ENCODE measurements at places on chromosomes 4 and X.

DNA sequence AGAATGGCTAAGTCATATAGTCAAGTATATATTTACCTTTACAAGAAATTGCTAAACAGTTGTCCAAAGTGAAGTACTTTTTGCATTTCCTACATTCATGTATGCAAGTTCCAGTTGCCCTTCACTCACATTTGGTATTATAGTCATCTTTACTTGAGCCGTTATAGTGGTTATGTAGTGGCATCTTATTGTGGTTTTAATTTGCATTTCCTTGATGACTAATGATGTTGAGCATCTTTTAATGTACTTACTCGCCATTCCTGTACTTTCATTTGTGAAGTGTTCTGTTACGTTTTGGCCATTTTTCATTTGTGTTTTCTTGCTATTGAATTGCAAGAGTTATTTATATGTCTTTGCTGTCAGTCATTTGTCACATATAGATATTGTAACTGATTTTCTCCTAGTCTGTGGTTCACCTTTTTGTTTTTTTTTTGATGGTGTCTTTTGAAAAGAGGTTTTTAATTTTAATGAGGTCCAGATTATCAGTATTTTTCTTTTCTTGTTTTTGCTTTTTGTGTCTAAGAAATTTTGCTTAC lies 27.6 kb downstream of the ARFIP1 start:
- no peak for DNase-seq

- DNase-seq, result no peak
Measured at GRCh38 chrX:35826503-35826902, 28.4 kb downstream of the MAGEB16 start.

- DNase-seq, result no peak
Measured at GRCh38 chr4:62263454-62263853, 1063.3 kb downstream of the ADGRL3 start.

DNA sequence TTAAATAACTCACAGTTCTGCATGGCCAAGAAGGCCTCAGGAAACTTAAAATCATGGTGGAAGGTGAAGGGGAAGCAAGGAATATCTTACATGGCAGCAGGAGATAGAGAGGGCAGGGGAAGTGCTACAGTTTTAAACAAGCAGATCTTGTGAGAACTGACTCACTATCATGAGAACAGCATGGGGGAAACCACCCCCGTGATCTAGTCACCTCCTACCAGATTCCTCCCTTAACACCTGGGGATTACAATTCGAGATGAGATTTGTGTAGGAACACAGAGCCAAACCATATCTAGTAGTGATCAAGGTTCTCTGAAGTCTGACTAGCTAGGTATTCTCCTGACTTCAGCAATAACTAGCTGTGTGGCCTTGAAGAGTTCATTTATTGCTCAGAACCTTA lies 56.0 kb downstream of the BANK1 start:
- no peak for DNase-seq

DNA sequence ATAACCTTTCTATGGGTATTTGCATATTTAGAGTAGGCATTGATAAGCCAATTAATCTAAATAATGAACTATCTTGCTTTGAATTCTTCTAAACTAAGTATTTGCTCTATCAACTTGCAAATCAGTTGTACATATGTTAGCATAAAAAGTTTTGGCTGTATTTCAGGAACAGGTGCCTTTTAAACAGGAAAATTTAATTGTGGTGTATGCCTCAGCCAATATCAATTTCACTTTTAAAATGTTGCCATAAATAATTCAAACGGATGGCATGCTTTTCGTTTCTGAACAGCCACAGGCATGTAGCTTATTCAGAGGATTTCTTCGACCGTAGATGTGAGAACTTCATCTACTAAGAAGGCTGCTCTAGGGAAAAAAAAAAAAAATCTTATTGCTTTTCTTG lies 99.9 kb downstream of the DCLK2 start:
- DNase-seq, result no peak

DNA sequence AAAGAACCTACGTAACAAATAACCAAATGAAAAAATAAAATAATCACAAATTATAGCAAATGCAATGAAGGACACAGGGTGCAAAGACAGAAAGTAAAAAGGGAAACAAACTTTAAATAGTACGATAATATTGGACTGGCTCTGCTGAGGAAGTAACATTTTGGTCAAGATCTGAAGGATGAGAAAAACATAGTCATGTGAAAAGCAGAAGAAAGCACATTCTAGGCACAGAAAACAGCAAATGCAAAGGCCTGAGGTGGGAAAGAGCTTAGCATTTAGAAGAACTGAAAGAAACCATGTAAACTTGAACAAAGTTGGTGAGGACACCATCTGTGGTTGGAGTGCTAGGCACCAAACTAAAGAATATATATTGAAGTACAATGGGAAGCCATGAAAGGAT lies 111.2 kb downstream of the PPP3CA start:
- DNase-seq, result no peak

- no peak for DNase-seq
Measured at GRCh38 chrX:52979993-52980392, 21.7 kb upstream of the FAM156A start.

- no peak for DNase-seq
Measured at GRCh38 chrX:30580641-30581040, 3.1 kb upstream of the TASL start.

DNA sequence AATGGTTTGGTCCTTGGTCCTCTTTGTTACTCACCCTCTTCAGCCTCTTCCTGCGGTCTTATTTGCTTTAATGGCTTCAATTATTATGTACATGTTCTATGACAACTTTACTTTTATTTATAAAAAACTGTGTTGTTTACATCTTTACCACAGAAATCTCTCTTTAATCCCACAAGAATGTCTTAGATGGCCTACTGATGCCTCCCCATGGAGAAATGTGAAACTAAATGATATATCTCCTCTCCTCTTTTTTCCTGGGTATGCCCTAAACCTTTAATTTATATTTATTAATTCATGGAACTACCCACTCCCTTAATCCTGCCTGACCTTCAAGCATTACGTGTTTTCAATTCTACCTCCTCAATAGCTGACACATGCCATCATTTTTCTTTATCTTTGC lies 573.2 kb downstream of the CENPC start:
- no peak for DNase-seq

GRCh38 chrX:50036426-50036825 lies 114.0 kb downstream of the CLCN5 start:
- DNase-seq, result no peak

- no peak for DNase-seq
Measured at GRCh38 chr4:140312100-140312499, 61.3 kb upstream of the SCOC start.

DNA sequence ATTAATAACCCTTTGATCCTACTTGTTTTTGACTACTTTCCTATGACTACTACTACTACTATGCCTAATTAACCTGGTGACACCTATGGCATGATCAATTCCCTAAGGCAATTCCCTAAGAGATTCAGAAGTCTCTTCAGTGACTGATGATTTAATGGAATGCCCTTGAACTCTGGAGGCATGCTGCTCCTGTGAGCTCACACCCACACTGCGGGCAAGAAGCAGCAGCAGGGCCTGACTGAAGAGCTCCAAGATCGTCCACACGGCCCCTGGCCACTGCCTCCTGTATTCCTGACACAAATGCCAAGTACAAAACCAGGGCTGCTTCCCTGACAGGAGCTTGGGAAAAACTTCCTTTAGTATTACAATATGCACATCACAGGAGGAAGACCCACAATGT lies 74.2 kb upstream of the STS start:
- no peak for DNase-seq

- no peak for DNase-seq
Measured at GRCh38 chr4:53781629-53782457, 190.6 kb upstream of the LNX1 start.

GRCh38 chr4:2915789-2916188 lies 47.4 kb downstream of the NOP14 start:
- DNase-seq, result no peak

DNA sequence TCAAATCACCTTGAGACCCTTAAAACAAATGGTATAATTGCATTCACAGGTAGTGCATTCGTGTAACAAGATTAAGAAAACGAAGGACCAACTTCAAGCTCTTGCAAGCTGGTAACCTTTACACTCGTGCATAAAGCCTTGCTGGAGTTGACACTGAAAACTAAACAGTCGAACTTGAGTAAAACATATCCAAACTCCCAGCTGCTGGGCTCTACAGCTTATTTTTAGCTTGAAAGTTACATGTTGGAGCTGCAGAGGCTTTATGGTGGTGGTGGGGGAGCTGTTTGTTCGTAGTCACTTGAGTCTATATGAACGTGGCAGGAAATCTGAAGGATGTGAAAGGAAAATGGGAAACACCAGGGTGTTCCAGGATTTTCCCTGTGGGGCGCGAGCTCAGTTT lies 2.7 kb upstream of the WDR1 start:
- DNase-seq, result no peak

GRCh38 chrX:14896273-14896672 lies 23.1 kb downstream of the MOSPD2 start:
- DNase-seq, result no peak

- no peak for DNase-seq
Measured at GRCh38 chr4:143531380-143531779, 17.9 kb downstream of the SMARCA5 start.

DNA sequence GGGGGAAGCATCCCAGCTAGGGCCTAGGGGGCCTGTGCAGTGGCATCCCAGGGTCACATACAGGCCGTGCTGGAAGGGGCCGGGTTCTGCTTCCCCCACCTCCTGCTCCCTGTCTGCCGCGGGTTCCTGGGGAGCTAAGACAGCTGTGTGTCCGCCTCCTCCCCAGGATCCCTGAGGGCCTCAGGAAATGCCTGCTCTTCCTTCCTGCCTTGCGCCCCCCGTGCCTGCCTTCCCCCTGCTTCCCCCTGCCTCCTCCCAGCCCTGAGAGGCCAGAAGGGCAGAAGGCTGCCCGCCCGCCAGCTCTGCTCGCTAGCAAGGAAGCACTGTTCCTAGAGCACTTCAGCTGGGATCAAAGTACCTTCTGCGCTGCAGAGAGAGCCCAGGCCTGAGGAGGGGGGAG lies 2.9 kb upstream of the BGN start:
- DNase-seq, result no peak

- DNase-seq, result peak; percentile 83
Measured at GRCh38 chr4:141133146-141133998, at the start of gene RNF150. RNF150 (minus strand) TSS chr4:141133469.

DNA sequence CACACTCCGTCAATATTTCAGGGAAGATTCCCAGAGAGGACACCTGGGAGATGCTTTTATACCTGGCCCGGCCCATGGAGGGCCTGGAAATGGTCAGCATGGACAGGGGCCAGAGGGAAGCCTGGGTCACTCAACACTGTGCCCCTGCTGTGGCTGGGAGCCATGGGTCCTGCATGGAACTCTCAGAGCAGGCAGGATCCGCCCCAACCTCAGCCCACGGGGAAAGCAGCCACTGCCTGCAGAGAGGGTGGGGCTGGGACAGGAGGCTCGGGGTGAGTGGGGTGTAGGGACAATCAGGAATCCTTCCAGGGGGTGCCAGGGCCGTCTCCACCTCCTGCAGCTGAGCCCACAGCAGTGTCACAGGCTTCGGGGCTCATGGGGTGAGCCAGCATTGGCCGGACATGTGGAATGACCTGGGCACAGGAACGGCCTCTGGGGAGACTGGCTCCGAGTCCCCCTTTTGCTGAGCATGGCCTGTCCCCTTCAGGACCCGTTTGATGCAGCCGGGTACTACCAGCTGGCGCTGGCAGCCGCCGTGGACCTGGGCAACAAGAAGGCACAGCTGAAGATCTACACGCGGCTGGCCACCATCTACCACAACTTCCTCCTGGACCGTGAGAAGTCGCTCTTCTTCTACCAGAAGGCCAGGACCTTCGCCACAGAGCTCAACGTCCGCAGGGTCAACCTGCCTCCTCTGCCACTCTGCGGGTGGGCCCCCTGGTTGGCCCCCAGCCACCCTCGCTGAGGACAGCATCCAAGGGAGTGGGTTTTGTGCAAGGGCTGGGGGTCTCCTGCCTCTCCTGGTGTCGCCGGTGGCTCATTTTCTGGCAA lies 29.1 kb upstream of the HTRA3 start:
- DNase-seq, result no peak

- no peak for DNase-seq
Measured at GRCh38 chr4:165866019-165866650, 6.9 kb upstream of the TLL1 start.

DNA sequence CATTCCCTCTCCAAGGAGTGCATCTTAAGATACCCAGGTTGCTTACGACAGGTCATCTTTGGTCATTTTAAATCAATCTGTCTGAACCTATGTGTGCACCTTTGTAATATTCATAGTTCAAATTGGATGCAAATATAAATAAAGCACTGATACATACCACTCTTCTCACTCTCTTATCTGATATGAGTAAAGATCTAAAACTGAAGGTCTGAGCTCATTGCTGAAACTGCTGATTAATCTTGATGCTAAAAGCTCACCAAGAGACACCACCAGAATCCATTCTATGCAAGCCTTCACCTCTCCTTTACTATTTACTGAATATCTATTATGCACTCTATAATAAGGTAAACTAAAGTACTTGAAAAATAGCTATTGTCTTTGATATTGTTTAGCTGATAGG lies 16.6 kb downstream of the HSD17B13 start:
- DNase-seq, result no peak

GRCh38 chr4:22196551-22196950 lies 248.0 kb upstream of the KCNIP4 start:
- DNase-seq, result no peak

Data from GM20000 (cell line).